Stimulated activated CD4-positive, alpha-beta T cell treated with anti-CD3 and anti-CD28 coated beads, Interleukin-12 subunit alpha, Interleukin-12 subunit beta, amount 100 ng/mL, for 24 hours (primary cell): ENCODE measurements at places on chromosomes 6 and 20.

- no peak for DNase-seq
Observed at GRCh38 chr6:21208081-21208795, 385.3 kb upstream of the SOX4 start.

- no peak for DNase-seq
Observed at GRCh38 chr6:116545651-116546050, at the start of gene TRAPPC3L. TSS of gene TRAPPC3L (minus strand) at chr6:116545684. CDS start at chr6:116545514, 170 bp downstream.

DNA sequence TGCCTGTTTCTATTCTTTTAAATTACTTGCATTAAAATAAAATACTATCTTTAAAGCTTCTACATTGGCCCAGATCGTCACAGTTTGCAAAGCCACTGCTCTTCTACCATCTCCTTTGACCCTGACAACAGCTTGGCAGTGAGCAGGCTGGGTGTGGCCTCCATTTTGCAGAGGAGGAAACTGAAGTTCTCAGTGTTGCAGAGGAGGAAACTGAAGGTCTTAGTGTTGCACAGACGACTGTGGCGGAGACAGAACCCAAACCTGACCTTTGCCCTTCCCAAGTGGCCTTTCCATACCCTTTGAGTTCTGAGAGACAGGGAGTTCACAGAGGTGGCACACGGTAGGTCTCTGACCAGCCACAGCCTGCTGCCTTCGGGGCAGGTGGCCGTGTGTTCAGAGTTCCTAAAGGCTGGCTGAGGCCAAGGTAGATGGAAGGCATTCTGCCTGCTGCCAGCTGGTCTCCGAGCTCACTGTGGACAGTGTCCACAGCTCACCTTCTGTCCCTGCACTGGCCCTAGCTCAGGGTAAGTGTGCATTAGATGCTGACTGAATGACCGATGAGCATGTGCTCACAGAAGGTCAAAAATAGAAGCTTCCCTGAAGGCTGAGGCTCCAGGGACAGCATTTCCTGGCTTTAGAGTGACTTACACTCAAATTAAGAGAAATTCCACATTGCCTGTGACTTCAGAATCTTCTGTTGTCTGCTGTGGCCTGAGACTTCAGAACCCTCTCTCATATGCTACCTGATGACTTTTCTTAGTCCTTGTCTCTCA is 113.5 kb upstream of the SLC24A3 start:
- DNase-seq: no peak

DNA sequence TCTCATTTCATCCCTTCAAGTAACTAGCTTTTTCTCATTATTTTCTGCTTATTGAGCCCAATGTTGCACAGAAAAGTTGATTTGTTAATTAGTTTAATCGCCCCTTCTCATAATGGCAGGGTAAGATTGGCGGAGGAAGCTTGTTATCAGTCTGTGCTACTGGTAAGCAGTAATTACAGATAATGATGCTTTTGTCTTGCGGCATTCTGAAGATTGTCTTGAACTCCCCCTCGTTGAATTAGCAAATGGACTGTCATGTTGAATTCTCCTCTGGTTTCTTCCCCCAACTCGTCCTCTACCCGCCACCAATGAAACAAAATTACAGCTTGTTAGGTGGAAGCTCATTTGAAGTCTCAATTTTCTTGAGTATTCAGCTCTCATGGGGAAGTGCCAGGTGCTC is 39.4 kb downstream of the PRDM13 start:
- no peak for DNase-seq

GRCh38 chr6:108836061-108836460 is 12.2 kb upstream of the ARMC2 start:
- no peak for DNase-seq

DNA sequence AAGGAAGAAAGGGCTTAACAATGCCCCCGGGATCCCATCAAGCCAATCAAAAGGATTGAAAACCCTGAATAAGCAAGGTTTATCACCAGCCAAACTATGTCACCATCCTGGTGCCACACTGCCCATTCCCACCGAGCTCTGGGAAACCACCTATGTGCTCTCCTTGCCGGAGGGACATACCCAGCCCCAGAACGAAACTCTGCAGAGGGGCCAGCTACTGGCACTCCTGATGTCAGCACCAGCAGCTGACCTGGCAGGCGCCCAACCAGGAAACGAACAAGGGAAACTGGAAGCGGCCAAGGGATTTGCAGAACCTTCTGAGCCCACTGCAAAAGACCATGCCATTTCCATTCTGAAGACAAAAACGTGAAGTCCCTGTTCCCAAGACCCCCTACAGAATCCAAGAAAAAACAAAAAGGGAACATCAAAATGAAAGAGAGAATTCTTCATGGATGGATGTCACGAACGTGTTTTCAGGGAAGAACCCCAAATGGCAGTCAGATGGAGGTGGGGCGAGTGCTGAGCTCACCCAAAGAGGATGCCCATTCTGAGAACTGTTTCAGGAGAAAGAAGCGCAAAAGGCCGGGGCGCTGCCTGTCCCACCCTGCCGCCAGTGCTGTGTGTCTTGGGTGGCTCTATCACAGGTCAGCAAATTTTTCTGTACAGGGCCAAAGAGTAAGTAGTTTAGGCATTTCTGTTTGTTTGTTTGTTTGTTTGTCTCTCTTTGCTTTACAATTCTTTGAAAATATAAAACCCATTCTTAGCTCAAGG is 305.2 kb downstream of the ESR1 start:
- no peak for DNase-seq

DNA sequence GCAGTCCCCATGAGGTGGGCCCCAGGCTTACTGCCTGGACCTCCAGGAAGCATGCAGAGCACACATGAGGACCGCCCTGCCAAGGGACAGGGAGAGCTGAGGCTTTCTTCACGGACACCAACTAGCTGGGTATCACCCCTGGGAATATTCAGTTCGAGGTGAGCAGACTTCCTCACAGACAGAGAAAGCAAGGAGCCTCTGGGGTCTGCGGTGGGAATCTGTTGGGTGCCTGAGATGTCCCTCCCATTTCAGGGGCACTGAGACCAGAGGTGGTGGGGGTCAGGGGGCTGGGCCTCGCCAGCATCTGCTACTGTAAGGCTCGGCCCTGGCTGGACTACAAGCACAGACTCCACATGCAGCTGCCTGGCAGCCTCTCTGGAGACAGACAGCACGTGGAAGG is 74.3 kb upstream of the SYNDIG1 start:
- DNase-seq: no peak

GRCh38 chr20:47208534-47209174 is 147.8 kb downstream of the ZMYND8 start:
- DNase-seq: no peak

GRCh38 chr6:117548797-117549301 is 53.5 kb downstream of the GOPC start:
- no peak for DNase-seq
